Glomerular endothelial cell (primary cell): ENCODE measurements at places on chromosomes 12 and 14.

DNA sequence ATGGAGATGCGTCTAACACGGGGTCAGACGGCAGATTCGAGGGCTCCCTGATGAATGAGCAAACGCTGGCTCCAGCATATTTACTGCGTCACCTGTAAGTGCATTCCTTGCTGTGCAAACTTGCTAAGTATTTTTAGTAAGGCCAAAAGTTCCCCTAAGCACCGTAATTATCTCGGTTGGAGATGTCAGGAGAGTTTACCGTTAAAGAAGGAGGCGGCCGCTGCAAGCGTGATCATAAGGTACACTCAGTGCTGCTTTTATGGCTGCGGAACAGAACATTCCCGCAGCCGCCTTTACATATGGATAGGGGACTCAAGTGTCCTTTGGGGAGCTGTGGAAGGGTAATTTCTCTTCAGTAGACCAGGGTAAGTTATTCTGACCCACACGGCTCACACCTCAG, 175.6 kb downstream of the GLT1D1 start:
- DNase-seq: no peak

DNA sequence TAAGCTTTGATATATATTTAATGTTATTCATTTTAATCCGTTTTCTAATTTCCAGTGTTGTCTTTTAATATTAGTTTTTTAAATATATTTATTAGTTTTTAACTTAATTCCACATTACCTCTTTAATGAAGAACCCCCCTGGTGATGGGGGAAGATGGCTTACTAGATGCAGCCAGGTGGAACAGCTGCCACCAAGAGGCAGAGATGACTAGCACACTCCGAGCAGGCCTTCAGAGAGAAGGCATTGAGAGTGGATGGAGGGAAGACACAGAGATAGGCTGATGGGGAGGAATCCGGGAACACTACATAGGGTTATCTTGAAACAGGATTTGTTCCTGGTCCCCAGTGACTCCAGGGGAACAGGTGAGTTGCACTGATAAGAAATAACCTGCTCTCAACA, 771.6 kb downstream of the LRFN5 start:
- no peak for DNase-seq

GRCh38 chr12:49624921-49625577, 1.7 kb downstream of the PRPF40B start:
- no peak for DNase-seq

GRCh38 chr12:68824597-68825250, 16.7 kb downstream of the MDM2 start:
- DNase-seq: no peak

GRCh38 chr12:98439981-98440581, 75.3 kb upstream of the TMPO start:
- DNase-seq: peak; percentile 81
